Cerebellum (tissue), 4 donors: ENCODE measurements at places on chromosomes 3 and 15. TPM values are rescaled to one million over a fixed set of nuclear protein-coding genes. Genes with fewer than 3 reads are reported as not detected.

HDAC11 gene
- 7.6 TPM for total RNA-seq

BTLA gene
- total RNA-seq: 0.45 TPM

PCSK6 gene
- total RNA-seq: 23.0 TPM

GJD2 gene
- 9.6 TPM for total RNA-seq

DCUN1D1 gene
- total RNA-seq: 39.7 TPM

ABHD6 gene
- total RNA-seq: 21.7 TPM

TRIM42 gene
- total RNA-seq: not detected

TMIE gene
- total RNA-seq: 0.82 TPM

RTP3 gene
- total RNA-seq: not detected

TM4SF4 gene
- not detected for total RNA-seq

ACTC1 gene
- total RNA-seq: 4.7 TPM

B2M gene
- total RNA-seq: 210 TPM

LMAN1L gene
- 0.09 TPM for total RNA-seq

GABRR3 gene
- total RNA-seq: not detected

SMCO1 gene
- not detected for total RNA-seq

CFAP20DC gene
- 3.6 TPM for total RNA-seq

KBTBD13 gene
- total RNA-seq: not detected

TRANK1 gene
- total RNA-seq: 18.8 TPM

HES1 gene
- total RNA-seq: 14.3 TPM

NUP210 gene
- 13.8 TPM for total RNA-seq

CYP11A1 gene
- 0.54 TPM for total RNA-seq

PLEKHO2 gene
- 9.1 TPM for total RNA-seq

CSPG5 gene
- total RNA-seq: 47.6 TPM

SI gene
- 0.18 TPM for total RNA-seq

C3orf70 gene
- total RNA-seq: 28.4 TPM

UROC1 gene
- total RNA-seq: 0.27 TPM

TOPAZ1 gene
- not detected for total RNA-seq
